HFFc6 (cell line): ENCODE measurements at places on chromosomes 5 and 9. TPM values are rescaled to one million over a fixed set of nuclear protein-coding genes. Genes with fewer than 3 reads are reported as not detected.

The F2R gene
- 45.0 to 65.6 TPM (median 60.1 TPM) in 3 replicates for total RNA-seq

The FGD3 gene
- total RNA-seq = not detected in 3 replicates

DNA sequence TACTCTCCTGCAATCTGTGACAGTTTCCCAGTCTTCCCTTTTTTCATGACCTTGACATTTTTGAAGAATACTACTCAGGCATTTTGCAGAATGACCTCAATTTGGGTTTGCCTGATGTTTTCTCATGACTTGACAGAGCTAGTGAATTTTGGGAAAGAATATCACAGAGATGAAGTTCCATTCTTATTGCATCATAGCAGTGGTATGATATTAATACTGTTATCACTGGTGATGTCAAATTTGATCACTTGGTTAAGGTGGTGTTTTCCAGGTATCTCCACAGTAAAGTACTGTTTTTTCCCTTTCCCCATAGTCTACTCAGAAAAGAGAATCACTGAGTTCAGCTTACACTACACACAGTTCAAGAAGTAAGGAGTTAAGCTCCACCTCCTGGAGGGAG is 56.2 kb upstream of the XPA start:
- no peak for DNase-seq

GRCh38 chr5:135269931-135270421 is 129.1 kb downstream of the MACROH2A1 start:
- peak; percentile 94 for DNase-seq

DNA sequence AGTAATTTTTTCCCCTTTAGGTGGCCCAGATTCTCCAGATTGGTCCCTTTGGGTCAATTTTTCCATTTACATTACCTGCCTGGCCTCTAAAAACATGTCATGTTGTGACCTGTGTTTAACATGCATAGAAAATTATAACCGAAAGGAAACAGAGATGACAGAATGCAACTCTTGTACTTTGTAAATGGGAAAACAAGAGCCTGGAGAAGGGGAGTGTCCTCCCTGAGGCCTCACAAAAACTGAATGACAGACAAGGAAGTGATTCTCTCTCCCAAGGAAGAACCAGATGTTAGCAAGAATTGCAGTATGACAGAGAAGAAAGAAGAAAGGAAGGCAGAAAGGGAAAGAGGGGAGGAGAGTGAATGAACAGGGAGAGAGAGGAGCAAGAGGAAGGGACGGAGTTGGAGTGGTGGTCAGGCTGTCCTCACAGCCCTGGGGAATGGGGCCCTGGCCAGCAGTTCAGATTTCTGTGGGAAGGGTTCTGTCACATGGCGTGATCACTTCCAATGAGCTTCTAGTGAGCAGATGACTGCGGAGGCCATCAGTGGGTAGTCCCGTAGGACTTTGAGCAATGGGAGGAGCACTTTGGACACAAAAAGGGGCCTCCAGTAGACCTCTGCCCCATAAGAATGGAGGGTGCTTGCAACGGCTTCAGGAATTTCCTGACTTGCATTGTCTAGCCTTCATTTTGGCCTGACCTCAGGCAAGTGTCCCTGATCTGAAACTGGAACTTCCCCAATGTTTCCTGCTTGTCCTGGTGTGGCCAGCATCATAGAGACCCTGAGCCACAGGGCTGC is 31.6 kb downstream of the ABLIM3 start:
- DNase-seq = peak; percentile 34

- DNase-seq = no peak
These were observed 605.6 kb downstream of the PDE4D start for GRCh38 chr5:59287884-59288283.
